ENCODE measurements at places on chromosomes 13 and 19.

- DNase-seq = peak; percentile 36
Measured at GRCh38 chr13:98221234-98221633, 44.2 kb upstream of the RNF113B start.

GRCh38 chr19:5984600-5984999, 6.7 kb upstream of the RANBP3 start:
- DNase-seq = no peak

- DNase-seq = peak; percentile 39
Measured at GRCh38 chr13:25267715-25268114, 19.6 kb downstream of the MTMR6 start.

DNA sequence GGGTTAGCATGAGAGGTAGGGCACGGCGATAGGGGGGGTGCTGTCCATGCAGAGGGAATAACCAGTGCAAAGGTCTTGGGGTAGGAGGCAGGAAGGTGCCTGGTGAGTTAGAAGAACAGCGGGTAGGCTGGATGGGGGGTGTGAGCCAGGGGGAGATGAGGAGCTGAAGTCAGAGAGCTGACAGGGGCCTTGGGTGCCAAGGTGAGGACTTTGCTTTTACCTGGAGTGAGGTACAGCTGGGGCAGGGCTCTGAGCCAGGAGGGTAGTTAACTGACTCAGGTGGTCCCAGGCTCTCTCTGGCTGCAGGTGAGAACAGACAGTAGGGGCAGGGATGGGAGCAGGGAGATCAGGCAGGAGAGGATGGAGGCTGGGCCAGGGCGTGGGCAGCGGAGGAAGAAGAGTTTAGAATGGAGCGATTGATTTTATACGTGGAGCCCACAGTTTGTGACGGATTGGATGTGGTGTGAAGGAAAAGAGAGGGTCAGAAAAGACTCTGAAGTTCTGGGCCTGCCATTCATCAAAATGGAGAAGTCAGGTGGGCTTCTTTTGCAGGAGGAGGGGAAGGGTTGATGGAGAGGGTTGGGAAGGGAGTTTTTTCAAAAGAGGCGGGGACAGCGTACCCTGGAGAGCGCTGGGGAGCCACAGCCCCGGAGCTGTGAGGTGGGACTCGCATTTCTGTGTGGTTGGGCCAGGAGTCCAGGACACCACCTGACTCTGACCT, 1.2 kb upstream of the GRAMD1A start:
- no peak for DNase-seq

DNA sequence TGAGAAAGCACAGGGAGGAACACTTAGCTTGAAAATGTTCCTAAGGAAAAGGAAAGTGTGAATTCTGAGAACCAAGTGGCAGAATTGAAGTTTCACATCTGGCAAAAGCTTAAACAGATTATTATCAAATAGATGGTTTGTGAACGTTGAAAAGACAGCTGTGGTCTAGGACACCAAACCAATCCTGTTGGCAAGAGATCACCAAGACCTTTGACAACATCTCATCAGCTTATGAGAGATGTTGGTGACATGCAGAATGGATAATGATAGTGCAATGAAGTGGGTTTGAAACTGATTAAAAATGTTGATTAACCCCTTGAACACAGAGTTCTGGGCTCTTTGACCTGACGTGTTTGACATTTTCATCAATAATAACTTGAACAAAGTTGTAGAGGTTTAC, 74.6 kb upstream of the GPR183 start:
- DNase-seq = no peak

DNA sequence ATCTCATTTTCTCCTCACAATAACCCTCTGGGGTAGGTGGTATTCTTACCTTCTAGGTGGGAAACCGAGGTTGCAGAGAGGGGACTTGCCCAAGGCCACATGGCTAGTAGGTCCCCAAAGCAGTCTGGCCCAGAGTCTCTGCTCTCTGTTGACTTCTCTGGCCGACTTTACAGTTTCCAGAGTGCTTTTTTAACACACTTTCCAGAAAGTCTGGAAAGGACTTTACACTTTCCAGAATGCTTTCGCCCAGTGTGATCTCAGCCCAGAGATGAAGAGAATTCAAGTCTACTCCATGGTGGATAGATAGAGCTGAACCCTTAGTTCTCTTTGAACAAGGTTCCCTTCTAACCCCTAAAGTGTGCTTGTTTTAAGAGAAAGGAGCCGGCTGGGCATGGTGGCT, 12.2 kb downstream of the ARHGAP35 start:
- no peak for DNase-seq

- no peak for DNase-seq
Measured at GRCh38 chr13:107376341-107377125, 808.6 kb upstream of the ARGLU1 start.

GRCh38 chr19:2663920-2664571, 38.4 kb downstream of the GNG7 start:
- no peak for DNase-seq

Measured in NCI-H82 (cell line).